ENCODE measurements at places on chromosomes 4 and X. TPM values are rescaled to one million over a fixed set of nuclear protein-coding genes. Genes with fewer than 3 reads are reported as not detected.

DNA sequence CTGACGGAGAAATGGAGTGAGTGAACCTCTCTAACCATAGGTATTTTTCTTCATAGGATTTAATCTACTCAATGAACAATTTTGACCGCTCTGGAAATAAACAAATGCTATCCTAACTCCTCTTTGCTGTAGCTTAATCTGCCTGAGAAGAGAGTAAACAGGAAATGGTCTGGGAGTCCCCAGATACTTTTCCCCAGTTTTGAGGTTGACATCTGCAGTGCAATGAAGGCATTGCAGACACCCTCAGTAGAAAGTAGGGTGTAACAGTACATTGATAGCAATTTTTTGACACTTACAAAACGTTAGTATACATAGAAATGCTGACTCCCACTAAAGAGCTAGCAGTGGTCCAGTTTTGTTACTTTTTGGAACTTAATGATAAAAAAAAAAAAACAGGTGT, 495.9 kb upstream of the FAM241A start:
- H3K27me3 ChIP-seq = peaks cover 4% of the 10 kb centered on the region
- no peaks in the 10 kb centered on the region for H3K4me1 ChIP-seq
- no peak for DNase-seq
- no peak overlapping the region for H3K27ac ChIP-seq
- no peaks in the 10 kb centered on the region for H3K36me3 ChIP-seq

NHSL2 gene
- total RNA-seq = 0.50 TPM

DNA sequence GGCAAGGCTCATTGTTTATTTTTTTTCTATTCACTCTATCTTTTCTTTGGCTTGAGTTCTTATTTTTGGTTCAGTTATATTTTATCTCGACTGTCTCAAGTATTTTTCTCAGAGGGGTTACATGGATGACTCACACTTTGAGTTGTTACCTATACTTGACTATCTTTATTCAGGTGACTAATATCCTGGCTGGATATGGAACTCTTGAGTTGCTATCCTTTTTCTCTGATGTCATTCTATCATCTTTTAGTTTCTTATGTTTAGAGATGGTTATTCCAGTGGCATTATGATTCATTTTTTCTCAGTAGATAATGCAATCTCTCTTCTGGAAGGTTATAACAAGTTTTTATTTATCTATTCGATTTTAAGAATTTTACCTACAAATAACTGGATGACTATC, 117.9 kb downstream of the COX18 start:
- peaks cover 8% of the 10 kb centered on the region for H3K4me1 ChIP-seq
- H3K36me3 ChIP-seq = no peaks in the 10 kb centered on the region
- peaks cover 11% of the 10 kb centered on the region for H3K27me3 ChIP-seq
- no peak for DNase-seq
- H3K27ac ChIP-seq = no peak overlapping the region
- H3K4me3 ChIP-seq = no peak overlapping the region

GRCh38 chrX:6968231-6968630, 179.3 kb upstream of the STS start:
- no peak overlapping the region for H3K4me3 ChIP-seq
- H3K4me1 ChIP-seq = no peaks in the 10 kb centered on the region
- no peaks in the 10 kb centered on the region for H3K36me3 ChIP-seq
- H3K27me3 ChIP-seq = no peaks in the 10 kb centered on the region
- no peak for DNase-seq
- no peak overlapping the region for H3K27ac ChIP-seq

ATP11C gene
- total RNA-seq = 21.6 TPM

GAGE13 gene
- total RNA-seq = not detected

DNA sequence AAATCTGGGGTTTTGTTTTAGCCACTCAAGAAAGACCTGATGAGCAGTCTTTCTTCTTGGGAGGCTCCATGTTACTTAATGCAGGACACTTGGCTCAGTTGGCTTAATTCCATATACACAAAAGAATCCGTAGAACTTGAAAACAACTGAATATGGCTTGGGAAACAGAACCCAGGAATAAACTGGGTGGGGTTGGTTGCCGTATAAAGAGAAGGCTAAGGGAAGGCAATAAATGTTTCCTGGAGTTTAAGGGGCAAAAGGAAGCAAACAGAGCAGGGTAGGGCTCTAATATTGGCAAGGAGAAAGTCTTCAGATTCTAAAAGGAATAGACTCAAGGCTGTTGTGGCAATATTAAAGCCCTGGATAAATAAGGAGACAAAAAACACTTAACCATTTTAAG, 8.4 kb downstream of the TNMD start:
- H3K27ac ChIP-seq = no peak overlapping the region
- no peaks in the 10 kb centered on the region for H3K27me3 ChIP-seq
- no peak for DNase-seq
- no peaks in the 10 kb centered on the region for H3K4me1 ChIP-seq
- H3K4me3 ChIP-seq = no peak overlapping the region

GRCh38 chr4:55444827-55445226, 49.1 kb downstream of the TMEM165 start:
- DNase-seq = no peak
- H3K4me1 ChIP-seq = peaks cover 7% of the 10 kb centered on the region
- H3K4me3 ChIP-seq = no peak overlapping the region
- H3K36me3 ChIP-seq = peaks cover 24% of the 10 kb centered on the region
- no peak overlapping the region for H3K27ac ChIP-seq
- H3K27me3 ChIP-seq = no peaks in the 10 kb centered on the region

- peak overlapping the region; percentile 69 for H3K27ac ChIP-seq
- H3K36me3 ChIP-seq = peaks cover 37% of the 10 kb centered on the region
- no peaks in the 10 kb centered on the region for H3K27me3 ChIP-seq
- H3K4me3 ChIP-seq = no peak overlapping the region
- DNase-seq = no peak
- H3K4me1 ChIP-seq = peaks cover 21% of the 10 kb centered on the region
These were observed 33.9 kb downstream of the KLHL15 start for GRCh38 chrX:23993012-23993633.

DNA sequence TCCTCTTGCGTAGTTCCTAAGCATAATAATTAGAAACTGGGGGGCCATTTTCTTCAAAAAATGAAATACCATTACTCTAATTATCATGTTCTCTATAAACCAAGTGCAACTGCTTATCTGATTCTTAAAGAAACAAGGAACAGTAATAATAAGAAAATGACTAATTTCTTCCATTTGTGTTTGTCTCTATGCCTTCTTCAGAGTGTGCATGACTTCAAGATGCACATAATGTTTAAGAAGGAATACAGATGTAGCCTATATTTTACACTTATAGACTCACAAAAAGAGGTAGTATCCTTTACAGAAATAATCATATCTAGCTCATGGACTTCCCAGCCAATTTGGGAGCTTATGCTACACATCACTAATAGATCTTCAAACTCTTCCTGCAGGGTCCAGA, 131.7 kb downstream of the CHRNA9 start:
- peaks cover 16% of the 10 kb centered on the region for H3K4me1 ChIP-seq
- DNase-seq = no peak
- no peak overlapping the region for H3K27ac ChIP-seq
- no peak overlapping the region for H3K4me3 ChIP-seq
- H3K27me3 ChIP-seq = no peaks in the 10 kb centered on the region

- H3K27me3 ChIP-seq = no peaks in the 10 kb centered on the region
- H3K36me3 ChIP-seq = no peaks in the 10 kb centered on the region
- H3K4me1 ChIP-seq = no peaks in the 10 kb centered on the region
These were observed 954.0 kb upstream of the TENM3 start for GRCh38 chr4:181289198-181289597.

PITX2 gene
- 0.09 TPM for total RNA-seq

CDS1 gene
- 0.21 TPM for total RNA-seq

ARMCX2 gene
- 13.6 TPM for total RNA-seq

All from activated CD4-positive, alpha-beta T cell treated with anti-CD3 and anti-CD28 coated beads for 36 hours (primary cell).